ENCODE measurements at places on chromosomes 7 and 10.
A peak's percentile ranks its signal among the peaks of the same experiment; 100 is the strongest.

- no peak for DNase-seq
Observed at GRCh38 chr7:155107126-155107525, 37.0 kb downstream of the HTR5A start.

- DNase-seq, result no peak
Observed at GRCh38 chr7:39946693-39947092, 3.4 kb upstream of the CDK13 start.

- DNase-seq, result no peak
Observed at GRCh38 chr7:43689115-43689514, 40.2 kb downstream of the COA1 start.

- DNase-seq, result peak; percentile 31
Observed at GRCh38 chr7:106793015-106793975, 71.8 kb upstream of the PIK3CG start.

- DNase-seq, result no peak
Observed at GRCh38 chr10:80493522-80494051, 39.5 kb downstream of the TSPAN14 start.

DNA sequence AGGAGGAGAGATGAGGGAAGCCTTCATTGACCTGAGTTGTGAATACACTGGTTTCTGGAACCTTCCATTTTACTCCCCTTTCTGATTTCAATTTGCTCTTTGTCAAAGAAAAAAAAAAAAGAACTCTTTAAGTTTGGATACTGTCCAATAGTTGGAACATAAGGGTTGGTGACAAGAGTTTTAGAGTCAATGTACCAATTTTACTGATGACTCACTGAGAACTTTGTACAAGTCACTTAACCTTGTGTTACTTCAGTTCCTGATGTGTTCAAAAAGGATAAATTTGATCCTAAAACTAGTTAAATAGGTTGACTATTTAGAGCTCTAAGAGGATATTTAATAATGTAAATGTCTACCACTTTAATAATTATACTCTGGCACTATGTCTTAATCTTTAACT, 4.1 kb upstream of the CDK14 start:
- no peak for DNase-seq

- no peak for DNase-seq
Observed at GRCh38 chr7:111532625-111533024, 29.7 kb downstream of the IMMP2L start.

DNA sequence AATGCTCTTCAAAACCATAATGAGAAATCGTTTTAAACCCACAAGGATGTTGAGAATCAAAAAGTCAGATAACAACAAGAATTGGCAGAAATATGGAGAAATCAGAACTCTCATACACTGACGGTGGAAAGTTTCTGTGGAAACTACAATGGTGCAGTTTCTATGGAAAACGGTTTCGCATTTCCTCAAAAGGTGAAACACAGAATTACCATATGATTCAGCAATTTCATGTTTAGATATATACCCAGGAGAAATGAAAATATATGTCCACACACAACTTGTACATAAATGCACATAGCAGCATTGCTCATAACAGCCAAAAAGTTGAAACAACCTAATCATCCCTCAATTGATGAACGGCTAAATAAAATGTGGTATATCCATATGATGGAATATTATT, 218.2 kb downstream of the ARL4A start:
- no peak for DNase-seq

DNA sequence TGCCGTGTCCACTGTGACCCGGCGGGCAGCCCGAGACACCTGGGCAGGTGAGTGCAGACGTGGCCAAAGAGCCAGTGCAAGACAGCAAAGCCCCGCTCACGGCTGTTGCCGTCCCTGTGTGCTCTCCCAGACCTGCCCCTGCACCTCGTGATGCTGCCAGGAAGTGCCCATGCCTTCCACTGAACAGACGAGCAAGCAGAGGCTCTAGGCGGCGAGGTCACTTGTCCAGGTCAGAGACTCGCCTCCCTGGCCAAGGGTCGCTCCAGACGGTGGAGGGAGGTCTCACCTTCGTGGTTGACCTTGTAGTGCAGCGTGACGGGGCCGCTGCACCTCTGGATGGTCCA, 78.2 kb upstream of the GNA12 start:
- DNase-seq, result no peak

- DNase-seq, result no peak
Observed at GRCh38 chr10:131695496-131696165, 205.2 kb upstream of the PPP2R2D start.

GRCh38 chr10:3770611-3771110, 14.3 kb downstream of the KLF6 start:
- DNase-seq, result no peak

DNA sequence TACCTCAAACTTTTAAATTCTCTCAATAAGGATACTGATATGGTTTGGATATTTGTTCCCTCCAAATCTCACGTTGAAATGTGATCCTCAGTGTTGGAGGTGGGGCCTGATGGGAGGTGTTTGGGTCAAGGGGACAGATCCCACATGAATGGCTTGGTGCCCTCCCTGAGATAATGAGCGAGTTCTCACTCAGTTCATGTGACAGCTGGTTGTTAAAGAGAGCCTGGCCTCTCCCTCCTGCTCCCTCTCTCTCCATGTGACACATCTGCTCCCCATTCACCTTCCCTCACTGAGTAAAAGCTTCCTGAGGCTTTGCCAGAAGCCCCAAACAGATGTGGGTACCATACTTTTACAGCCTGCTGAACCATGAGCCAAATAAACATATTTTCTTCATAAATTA, 19.2 kb downstream of the ABCB4 start:
- DNase-seq, result no peak

DNA sequence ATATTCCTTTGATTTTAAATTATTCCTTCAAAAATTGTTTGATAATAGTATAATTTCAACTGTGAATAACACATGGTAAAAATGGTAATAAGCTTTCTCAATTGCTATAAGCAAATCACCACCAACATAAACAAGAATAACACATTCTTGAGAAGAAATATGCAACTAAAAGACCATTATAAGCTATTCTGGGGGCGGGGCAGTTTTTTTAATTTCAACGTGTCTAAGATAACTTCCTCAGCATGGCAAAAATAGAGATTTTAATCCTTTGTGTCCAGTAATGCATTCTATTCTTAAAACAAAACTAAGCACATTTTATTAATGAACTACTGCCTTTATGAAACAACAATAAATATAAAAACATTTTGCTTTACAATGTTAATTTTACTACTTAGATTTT, 1.5 kb downstream of the DNAJC12 start:
- DNase-seq, result no peak

DNA sequence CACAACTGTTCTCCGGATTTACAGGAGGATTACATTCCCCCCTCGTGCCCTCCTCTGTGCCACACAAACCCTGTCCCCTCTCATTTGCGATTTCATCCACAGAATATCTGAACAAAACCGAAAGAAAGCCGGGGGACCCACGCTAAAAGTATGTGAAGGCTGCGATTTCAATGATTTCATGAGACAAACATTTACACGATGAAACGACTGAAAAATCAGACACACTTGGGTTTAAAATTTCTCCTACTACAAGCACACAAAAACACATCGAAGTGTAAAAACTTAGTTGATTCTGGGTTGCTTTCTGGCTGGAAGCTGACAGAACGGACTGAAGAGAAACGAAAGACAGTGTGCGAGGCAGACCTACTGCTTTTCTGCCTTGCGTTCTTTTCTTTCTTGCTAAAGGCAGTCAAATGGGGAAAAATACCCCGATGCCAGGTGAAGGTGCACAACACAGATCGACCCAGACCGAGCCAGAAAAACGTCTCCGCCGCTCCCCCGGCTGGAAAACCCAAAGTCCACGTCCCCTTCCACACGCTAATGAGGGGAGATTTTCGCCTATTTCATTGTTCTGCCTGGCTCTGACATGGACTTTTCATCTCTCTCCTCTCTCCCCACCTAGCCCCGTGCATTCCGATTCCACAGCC, 1.2 kb downstream of the HIPK2 start:
- peak; percentile 49 for DNase-seq

DNA sequence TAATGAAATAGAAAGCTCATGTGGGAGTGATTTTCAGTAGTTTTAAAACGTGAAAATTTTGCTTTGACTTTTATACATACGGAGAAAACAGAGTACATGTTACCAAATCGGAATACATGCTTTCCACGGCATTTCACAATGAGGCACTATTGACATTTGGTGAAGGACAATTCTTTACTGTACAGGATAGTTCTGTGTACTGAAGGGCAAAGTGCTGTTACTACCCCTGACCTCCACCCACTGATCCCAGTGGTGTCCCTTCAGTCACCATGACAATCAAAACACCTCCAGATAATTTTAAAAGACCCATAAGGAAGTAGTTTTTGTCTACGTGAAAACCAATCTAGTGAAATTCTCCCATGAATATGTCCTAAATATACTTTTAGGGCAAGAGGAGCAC, 33.1 kb upstream of the ANK3 start:
- no peak for DNase-seq

DNA sequence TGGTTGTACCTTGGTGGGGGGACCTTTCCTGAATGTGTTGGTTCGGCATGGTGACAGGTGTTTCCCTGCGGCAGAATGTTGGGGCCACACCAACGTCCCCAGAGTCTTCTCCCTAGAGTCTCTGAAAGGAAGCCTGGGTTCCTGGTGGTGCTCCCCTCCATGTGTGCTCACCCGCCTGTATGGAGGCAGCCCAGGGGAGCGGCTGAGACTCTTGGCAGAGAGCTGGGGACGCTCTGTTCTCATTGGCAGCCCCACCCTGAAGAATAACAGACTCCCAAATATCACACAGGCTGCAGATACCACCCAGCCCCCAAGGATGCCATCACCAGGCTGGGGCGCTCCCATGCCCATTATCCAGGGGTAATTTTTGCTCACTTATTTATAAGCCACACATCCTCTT, 34.8 kb downstream of the CHST12 start:
- no peak for DNase-seq

DNA sequence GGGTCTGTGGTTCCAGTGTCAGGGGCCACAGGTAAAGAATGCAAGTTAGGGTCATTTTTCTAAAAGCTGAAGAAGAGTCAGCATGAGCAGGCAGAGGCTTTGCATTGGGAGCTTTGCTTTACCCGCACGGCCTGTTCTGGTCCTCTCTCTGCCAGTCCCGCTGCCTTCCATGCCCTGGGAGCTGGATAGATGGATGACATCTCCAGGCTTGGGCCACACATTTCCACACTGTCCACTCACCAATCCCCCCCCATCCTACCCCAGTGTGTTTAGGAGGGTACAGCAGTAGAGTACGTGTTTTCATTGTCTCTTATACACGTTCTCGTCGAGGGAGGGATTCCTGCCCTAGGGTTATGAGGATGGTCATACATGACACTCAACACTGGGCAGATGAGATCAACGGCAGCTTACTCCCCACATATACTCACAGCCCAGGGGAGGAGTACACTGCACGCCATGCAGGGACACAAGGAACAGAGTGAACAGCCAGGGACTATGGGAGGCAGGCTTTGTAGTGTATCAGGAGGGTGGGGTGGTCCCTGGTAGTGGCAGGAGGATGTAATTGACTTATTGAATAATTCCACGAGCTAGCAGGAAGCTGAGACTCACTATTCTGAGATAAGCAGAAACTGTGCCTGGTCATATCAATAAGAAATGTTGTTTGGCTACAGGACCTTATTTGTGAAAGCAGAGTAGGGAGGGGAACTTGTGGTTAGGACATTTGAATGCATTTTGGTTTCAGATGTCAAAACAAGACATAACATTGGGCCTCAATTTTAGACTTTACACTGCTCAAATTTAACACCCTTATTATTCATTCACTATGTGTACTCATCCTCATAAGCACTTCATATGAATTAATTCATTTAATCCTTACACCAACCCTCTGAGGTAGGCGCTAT, 36.6 kb downstream of the PLPP4 start:
- DNase-seq, result no peak

DNA sequence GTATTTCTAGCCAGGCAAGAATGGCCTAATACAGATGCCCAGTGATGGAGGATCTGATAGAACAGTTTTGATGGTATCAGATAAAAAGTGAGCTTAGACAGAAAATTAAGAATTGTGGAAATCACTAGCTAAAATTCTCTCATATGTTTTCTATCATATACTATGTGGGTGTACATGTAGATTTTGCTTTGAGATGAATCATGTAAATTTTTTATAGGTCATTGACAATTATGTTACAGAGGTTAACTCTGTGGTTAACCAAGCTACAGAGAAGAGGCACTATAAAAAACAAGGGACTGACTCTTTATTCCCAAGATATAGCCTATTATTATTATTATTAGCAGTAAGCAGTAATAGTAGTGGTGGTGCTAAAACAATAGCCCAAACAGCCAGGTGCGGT, 156.5 kb downstream of the ITGA8 start:
- DNase-seq, result no peak

DNA sequence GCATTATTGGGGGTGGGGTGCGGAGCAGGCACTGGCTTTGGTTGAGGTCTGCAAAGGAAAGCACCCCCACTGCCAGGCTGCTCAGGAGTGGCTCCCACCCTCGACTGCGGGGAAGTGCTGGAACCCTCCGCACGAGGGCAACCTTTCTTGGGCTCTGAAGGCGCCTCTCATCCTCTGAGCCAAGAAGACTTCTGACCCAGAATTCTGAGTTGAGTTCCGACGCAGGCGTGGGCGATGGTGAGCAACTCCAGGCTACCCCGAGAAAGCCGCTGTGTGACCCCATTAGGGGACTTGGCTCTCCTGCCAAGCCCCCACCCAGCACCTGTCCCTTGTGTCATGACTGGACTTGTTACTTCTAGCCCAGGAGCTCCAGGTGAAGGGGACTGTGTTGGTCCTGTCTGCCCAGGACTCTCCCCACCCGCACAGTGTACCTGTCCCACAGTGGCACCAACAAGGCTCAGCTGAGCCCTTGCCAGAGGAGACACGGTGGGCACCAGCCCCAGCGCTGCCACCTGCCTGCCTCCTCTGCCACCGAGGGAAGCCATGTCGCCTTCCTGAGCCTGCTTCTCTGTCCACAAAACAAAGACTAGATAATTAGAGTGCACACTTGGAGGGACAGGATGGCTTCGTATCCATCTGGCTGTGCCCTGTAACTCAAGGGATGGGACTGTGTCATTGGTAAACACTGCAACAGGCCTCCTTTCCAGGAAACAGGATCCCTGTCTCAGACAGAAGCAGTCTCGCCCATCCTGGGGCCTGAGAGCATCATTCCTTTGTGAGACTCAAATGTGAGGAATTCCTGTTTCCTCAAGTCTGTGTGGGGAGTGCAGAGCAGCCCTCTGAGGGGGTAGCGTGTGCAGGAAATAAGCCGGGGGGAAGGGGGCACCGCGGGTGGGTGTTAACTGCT, 128.8 kb downstream of the LHPP start:
- DNase-seq, result no peak

- no peak for DNase-seq
Observed at GRCh38 chr10:62244088-62244487, 24.6 kb downstream of the RTKN2 start.

GRCh38 chr10:95559471-95559870, 1.7 kb downstream of the SORBS1 start:
- DNase-seq, result no peak
